HT-29 (cell line): ENCODE measurements at places on chromosomes 3 and 15.

- no peak for DNase-seq
Observed at GRCh38 chr15:96870580-96870979, 540.1 kb downstream of the NR2F2 start.

- DNase-seq = peak; percentile 47
Observed at GRCh38 chr15:69813881-69814280, 283.8 kb downstream of the TLE3 start.

GRCh38 chr3:194221336-194221735, 85.4 kb downstream of the HES1 start:
- no peak for DNase-seq

GRCh38 chr3:140128217-140128616, 193.2 kb downstream of the CLSTN2 start:
- no peak for DNase-seq

GRCh38 chr15:100926971-100927756, 8.0 kb downstream of the LRRK1 start:
- DNase-seq = no peak

GRCh38 chr3:17092583-17092933, 207.8 kb downstream of the PLCL2 start:
- DNase-seq = no peak

GRCh38 chr3:153734777-153735551, 386.2 kb upstream of the ARHGEF26 start:
- peak; percentile 46 for DNase-seq

GRCh38 chr3:181239441-181239840, 249.9 kb upstream of the DNAJC19 start:
- DNase-seq = no peak

GRCh38 chr3:13507570-13508339, 27.6 kb downstream of the HDAC11 start:
- DNase-seq = no peak

- peak; percentile 3 for DNase-seq
Observed at GRCh38 chr15:82371656-82372055, 22.4 kb upstream of the GOLGA6L10 start.

DNA sequence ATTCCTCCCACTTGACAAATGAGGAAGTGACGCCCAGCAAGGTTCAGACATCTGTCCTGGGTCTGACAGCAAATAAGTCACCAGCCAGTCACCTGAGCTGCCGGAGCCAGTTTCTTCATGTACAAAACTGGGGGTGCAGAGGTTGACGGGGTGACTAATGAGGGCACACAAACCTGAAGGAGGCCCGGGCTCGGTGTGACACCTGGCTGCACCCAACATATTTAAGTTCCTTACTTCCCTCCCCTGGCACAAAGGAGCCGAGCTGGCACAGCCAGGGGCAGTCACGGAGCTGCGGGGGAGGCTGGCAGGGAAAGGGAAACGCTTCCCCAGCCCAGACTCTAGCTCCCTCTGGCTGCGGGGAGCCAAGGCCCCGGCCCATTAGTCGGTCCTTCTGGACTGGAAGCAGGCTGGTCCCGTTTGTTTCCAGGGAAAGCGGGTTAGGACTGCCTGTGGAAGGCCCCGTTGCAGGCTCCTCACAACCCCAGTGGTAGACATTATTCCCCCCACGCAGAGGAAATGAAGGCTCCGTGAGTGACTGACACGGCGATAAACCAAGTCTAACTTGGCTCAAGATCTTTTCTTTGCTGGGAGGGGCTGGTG, 2.3 kb downstream of the FBXL22 start:
- peak; percentile 88 for DNase-seq
